ENCODE measurements at places on chromosomes 11 and 22.
A peak's percentile ranks its signal among the peaks of the same experiment; 100 is the strongest.

DNA sequence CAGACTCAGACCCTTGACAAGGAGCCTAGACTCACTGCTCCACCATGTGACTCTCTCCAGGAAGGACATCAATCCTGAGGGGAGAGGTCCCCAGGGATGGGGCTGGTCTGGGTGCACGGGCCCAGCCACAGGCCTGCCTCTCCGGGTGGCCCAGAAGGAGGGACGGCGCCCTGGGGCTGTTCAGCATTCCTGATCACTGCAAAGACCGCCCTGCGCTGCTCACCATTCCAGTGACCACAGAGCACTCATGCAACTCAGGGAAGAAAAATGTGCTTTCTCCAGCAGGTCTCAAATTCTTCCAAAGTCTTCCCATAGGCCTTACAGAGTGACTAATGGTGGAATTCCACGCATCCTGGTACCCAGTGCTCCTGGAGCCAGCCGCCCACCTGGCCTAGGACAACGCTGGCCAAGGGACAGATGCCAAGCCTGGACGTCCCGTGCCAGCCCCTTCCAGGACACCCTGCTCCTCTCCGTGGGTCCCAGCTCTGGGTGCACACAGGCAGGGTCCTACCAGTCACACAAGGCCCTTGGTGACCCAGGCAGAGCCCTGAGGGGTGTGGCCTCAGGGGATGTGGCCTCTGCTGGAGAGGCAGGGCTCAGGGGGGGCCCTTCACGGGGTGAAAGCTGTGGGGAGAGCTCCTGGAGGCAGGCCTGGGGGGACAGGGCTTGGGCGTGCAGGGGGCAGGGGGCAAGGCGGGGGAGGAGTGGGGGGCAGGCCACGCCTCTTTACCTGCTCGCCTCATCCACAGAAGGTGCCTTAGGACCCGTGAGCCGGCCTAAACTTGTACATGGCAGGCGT lies 178.8 kb downstream of the IGLL1 start:
- peak; percentile 57 for DNase-seq

GRCh38 chr11:48083421-48083820 lies 103.1 kb downstream of the PTPRJ start:
- DNase-seq, result no peak

GRCh38 chr11:3823303-3823702 lies 14.9 kb downstream of the PGAP2 start:
- peak; percentile 66 for DNase-seq

GRCh38 chr11:123371506-123372297 lies 58.4 kb upstream of the GRAMD1B start:
- no peak for DNase-seq

- no peak for DNase-seq
Measured at GRCh38 chr22:45149671-45150070, 14.1 kb upstream of the NUP50 start.

- no peak for DNase-seq
Measured at GRCh38 chr11:103735497-103736032, 300.9 kb upstream of the DDI1 start.

DNA sequence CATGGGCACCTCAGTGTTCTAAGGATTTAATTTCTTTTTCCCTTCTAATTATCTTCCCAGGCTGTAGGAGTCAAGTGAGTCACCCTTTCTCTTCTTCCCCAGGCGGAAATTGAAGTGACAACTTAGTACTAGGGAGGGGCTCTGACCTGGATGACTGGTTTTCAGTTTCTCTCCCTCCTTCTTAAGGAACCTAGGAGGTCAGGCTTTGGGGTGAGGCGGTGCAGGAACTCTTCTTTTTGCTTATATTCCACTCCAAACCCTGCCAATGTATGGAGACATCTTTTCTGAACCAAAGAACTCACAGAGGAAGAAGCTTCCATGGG lies 12.6 kb downstream of the ZDHHC5 start:
- DNase-seq, result no peak

DNA sequence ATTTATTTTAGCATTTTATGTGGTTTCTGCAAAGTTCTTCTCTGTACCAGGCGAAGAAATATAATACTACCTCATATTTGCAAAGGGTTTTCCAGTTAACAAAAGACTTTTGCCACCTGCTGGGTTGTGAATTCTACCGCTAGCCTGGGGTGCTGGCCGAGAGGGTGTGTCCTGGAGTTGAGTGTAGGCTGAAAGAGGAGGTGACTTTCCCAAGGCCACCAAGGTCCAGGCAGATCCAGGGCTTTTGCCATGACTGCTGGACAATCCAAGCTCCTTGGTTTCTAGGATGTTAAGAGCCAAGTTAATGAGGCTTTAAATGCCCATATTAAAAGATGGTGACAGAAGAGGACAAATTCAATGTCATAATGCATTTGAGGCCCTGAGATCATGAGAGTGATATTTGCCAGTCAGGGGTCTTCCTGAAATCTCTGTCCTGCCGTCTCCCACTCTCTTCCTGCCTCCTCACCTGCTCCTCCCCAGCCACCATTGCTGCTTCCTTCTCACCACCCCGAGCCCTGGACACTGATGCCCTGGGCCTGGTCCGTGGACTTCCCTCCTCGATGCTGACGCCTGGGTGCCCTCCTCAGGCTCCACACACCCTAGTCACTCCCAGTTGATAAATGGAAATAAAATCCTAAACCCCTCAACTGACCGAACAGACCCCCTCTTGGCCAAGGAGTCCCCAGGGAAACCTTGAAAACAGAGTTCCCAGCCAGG lies 825.6 kb downstream of the TBC1D22A start:
- DNase-seq, result no peak

DNA sequence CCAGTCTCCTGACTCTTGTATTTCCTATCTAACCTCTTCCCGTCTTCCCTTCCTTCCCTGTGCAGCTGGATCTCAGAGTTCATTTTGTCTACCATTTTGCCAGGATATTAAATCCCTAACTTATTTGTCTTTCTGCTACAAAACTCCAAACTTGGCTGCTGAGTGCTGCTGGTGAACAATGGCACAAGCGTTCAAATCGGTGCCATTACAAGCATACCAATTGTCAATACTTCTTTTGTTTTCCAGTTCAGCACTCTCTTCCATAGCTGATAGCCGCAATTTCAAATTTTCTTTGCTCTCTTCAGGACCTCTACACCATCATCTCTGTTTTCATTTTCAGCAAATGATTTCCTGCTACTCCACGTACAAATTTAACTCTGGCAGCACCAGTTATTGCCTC lies 13.4 kb downstream of the IL18 start:
- DNase-seq, result no peak

DNA sequence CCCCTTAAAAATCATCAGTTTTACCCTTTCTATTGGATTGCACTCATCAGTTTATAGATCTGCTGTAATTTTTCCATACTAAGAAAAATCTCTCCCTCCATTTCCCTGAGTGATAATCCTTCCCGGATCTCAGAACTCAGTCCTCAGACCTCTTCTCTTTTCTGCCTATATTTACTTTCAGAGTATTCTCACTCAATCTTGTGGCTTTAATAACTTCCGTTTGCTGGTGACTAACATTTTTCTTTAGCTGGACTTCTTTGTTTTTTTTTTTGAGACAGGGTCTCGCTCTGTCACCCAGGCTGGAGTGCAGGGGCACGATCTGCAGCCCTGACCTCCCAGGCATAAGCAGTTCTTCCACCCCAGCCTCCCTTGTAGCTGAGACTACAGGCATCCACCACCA lies 10.4 kb downstream of the ATXN10 start:
- DNase-seq, result no peak

DNA sequence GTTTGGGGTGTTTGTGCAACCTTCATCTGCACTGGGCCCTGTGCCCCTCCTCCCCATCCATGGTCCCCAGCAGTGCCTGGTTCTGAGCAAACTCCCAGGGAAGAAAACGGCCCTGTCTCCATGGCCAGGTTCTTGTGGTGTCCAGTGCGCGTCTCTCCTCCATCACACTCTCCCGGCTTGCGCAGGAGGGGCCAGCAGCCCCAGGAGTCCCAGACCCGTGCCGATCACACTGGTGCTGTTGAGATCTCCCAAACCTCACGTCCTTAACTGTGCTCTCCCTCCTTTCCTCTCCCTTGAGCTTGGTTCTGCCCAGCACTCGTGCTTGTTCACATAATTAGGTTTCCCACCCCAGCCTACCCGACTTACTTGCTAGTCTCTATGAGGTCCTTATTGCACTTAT lies 10.9 kb upstream of the GRK2 start:
- DNase-seq, result no peak

- DNase-seq, result no peak
Measured at GRCh38 chr11:16963316-16963876, 50.8 kb downstream of the PLEKHA7 start.

DNA sequence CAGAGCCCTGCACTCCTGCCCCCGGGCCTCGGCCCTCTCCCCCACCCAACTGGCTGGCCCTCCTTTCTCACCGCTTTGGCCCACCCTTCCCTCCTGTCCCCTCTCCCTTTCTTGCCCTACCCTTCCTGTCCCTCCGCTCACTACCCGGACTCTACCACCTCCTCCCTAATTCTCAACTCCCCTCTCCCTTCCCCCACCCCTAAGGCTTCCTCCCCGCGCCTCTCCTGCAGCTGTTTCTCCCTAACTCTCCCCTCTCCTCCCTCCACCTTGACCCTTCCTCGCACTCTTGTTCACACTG lies 421 bp downstream of the SLC15A3 start:
- DNase-seq, result no peak

GRCh38 chr11:130318031-130318673 lies 3.4 kb upstream of the ZBTB44 start:
- DNase-seq, result no peak

DNA sequence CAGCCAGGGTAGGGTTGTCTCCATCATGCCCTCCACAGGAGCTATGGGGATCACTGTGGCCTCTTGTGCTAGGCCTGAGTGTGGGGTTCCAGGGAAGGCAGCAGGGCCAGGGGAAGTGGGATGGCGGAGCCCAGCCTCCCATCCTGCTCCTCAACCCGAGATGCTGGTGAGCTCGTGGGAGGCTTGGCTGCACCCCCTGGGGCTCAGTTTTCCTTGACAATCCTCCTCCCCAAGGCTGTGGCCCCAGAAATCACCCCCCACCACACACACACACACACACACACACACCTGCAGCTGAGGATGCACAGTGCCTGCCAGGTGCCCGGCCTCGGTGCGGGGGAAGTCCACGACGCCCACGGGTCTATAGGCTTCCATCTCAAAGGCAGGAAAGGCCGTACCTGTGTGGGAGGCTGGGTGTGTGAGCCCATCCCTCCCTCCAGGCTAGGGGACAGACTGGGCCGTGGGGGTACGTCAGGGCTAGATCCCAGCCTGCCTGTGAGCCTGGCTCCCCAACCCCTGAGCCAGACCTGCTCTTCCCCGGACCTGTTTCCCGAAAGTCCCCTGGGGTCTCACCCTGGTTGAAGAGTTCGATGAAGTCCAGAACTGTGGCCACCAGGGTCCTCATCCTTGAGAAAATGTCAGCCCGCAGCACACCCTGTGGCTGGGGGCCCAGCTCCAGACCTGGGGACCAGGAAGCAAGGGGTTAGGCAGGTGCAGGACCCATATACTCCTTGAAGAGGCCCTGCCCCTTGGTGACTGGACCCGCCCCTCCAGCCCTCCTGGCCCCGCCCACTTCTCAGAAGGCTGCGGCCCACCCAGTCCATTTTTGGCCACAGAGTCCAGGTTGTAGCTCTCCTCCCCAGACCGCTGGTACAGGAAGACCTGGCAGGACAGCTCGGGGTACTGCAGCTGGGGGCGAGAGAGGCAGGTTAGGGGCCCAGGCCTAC lies 5.2 kb upstream of the TBX10 start:
- DNase-seq, result no peak

GRCh38 chr11:34899633-34900016 lies 16.6 kb downstream of the APIP start:
- DNase-seq, result no peak

- peak; percentile 55 for DNase-seq
Measured at GRCh38 chr22:48047722-48048500, 1285.5 kb downstream of the TBC1D22A start.

DNA sequence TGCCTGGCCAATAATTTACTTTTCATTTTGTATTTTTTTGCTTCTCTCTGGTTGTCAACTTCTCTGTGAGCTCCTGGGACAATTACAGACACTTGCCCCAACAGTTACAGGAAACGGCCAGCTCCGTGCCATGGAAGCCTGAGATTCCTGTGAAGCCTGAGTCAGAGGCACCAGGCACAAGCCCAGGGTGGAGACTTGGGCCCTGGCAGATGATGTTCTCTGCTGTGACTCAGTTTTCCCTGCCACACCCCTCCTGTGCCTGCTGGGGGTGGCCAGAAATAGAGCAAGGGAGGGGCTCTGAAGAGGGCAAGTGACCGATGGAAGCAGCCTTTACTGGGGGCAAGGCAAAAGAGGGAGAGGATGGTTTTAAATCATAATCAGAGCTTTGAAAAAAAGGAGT lies 4.9 kb downstream of the ATP5MGL start:
- peak; percentile 95 for DNase-seq

DNA sequence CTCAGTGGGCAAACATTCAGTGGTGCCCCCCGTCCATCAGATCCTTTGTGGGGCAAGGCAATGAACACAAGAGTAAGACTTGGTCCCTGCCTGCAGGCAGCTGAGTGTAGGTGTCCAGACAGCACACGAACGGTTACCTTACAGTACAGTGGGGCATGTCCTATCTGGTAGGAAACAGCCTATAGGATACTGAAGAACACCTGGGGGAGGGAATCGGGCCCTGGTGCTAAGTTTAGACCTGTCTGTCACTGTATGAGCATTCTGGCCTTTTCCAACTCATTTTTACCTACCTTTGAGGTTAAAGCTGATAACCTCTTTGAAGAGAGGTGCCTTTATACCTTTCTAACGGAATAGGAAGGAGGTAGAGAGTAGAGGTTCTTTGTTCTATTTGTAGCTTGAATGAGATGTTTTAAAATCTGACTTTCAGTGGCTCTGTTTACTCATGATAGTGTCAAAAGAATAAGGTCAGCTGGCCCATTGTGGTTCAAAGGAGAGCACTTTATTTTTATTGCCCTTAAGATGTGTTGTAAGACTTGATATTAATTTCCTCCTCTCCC lies 8.9 kb downstream of the ZNRF3 start:
- DNase-seq, result no peak

- DNase-seq, result no peak
Measured at GRCh38 chr22:46241396-46242007, 8.6 kb downstream of the CDPF1 start.

DNA sequence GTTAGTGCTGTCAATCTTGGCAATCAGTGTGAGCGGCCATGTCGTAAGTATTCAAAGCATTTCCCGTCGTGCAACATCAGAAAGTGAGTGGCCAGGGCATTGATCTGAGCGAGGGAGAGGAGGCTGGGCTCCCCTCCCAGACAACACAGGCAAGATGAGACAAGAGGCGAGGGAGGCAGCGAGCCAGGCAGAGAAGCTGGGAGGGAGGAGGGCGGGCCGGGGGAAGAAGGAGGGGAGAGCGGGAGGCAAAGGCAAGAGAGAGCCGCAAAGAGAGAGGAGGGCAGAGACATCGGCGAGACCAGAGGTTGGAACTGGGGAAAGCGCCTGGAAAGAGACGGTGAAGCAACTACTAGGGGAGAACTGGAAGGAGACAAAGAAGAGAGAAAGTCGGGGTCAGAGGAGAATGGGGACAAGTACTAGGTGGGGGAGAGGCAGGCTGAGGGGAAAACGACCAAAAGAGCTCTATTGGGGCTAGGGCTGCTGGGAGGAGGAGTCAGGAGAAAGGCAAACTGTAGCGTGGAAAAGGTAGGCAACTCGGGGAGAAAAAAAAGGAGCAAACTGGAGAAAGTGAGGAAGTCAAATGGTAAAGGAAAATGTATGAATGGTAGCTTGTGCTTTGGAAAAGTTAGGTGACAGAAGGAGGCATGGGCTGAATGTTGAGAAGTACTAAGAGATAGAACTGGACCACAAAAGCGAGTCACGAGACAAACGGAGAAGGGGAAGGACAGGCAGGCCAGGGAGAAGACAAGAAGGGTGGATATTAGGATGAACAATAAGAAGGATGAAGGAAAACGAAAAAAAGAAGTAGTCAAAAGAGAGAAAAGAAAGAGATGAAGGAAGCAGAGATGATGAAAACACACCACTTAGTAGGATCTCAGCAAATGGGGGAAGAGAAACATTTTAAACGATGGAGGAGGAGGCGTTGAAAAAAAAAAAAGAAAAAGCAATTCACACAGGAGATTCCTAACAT lies 130.5 kb upstream of the C11orf58 start:
- peak; percentile 47 for DNase-seq
